Activated T-helper 17 cell treated with anti-CD3 and anti-CD28 coated beads, Interleukin-2, amount 50 U/mL, for 72 hours (primary cell): ENCODE measurements at places on chromosomes 5 and 9. TPM values are rescaled to one million over a fixed set of nuclear protein-coding genes. Genes with fewer than 3 reads are reported as not detected.

Gene SPINK6
- not detected for total RNA-seq

Gene PCDHGC4
- total RNA-seq, result not detected

Gene PRKAA1
- 60.3 TPM for total RNA-seq

Gene BHMT
- total RNA-seq, result not detected

Gene ZNF300
- total RNA-seq, result 1.5 TPM

Gene SAXO1
- not detected for total RNA-seq

Gene SH2D3C
- total RNA-seq, result 27.6 TPM
